ENCODE measurements at places on chromosomes 11 and 22. TPM values are rescaled to one million over a fixed set of nuclear protein-coding genes. Genes with fewer than 3 reads are reported as not detected.

DNA sequence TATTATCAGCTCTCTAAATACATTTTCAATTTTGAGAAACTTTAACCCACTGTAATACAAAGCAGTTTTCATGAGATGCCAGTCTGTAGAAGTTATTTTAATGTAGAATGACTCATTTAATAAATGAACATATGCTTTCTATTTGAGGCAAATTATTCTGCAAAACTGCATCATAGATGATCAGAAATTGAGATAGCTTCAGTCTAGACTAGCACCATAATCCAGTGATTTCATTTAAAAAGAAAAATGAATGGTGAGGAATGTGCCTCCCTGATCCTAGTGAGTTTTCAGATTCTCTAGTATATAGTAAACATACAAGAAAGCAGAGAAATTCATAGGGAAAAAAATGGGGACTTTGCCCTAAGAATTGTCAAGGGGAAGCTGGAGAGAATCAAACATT, 66.1 kb downstream of the OR5AK2 start:
- H3K4me3 ChIP-seq = no peak overlapping the region
- no peak overlapping the region for H3K27ac ChIP-seq
- no peaks in the 10 kb centered on the region for H3K27me3 ChIP-seq
- H3K36me3 ChIP-seq = no peaks in the 10 kb centered on the region
- no peak for DNase-seq

- H3K27me3 ChIP-seq = no peaks in the 10 kb centered on the region
- H3K4me1 ChIP-seq = peaks cover 13% of the 10 kb centered on the region
- H3K36me3 ChIP-seq = no peaks in the 10 kb centered on the region
- H3K27ac ChIP-seq = no peak overlapping the region
- H3K4me3 ChIP-seq = no peak overlapping the region
Observed at GRCh38 chr11:71491940-71492339, 35.1 kb upstream of the KRTAP5-7 start.

DNA sequence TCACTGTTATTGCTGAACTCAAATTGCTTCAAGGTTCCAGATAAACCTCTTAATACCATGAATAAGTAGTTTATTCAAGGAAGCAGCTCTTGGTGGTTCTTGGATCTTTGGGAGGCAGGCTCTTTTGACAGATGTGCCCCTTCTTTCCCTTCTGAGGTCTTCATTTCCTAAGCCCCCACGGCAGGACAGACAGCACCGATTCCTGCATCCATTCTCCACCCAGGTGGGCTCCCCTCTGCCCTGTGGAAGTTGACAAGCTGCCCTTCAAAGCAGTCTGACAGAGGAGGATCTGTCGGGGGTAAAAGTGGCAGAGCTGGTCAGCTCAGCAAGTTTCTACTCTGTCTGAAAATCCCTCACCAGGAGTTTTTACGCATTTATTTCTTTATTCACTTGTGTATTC, 605.3 kb upstream of the B3GAT1 start:
- no peaks in the 10 kb centered on the region for H3K4me1 ChIP-seq
- H3K27ac ChIP-seq = no peak overlapping the region
- no peaks in the 10 kb centered on the region for H3K36me3 ChIP-seq
- H3K4me3 ChIP-seq = no peak overlapping the region
- DNase-seq = no peak
- no peaks in the 10 kb centered on the region for H3K27me3 ChIP-seq

DNA sequence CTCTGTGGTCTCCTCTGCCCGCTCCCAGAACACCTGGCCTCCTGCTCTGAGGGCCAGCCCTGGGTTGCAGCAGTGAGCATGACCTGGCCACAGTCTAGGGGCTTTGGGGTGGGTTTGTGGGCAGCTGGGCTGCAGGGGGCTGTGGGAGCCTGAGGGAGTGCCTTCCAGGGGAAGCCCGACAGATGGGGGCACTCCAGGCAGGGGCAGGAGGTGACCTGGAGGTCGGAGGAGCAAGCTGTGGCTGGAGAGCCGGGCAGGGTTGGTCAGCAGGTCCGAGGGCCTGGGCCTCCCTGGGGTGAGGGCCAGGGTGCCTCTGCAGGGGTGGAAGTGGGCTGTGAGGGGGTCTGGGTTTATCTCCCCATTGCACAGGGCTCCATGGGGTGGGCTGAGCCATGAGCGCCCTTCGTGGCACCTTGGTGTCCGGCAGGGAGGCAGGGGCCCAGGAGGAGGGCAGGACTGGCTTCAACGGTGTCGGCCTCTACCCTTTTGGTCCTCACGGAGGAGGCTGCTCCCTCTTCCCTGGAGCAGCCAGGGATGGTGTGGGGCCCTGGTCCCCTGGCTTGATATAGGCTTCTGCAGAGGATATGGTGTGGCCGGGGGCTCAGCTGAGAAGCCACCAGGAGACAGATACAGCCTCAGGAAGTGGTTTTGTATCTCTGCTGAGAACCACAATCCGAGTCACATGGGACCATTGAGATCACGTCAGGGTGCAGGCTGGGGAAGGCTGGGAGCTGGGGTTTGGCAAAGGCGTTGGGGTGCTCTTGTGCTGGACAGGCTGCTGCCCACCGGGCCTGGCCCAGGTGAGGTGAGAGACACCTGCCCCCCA, 22.3 kb downstream of the KCNQ1 start:
- H3K36me3 ChIP-seq = no peaks in the 10 kb centered on the region
- no peaks in the 10 kb centered on the region for H3K4me1 ChIP-seq
- no peak overlapping the region for H3K27ac ChIP-seq
- DNase-seq = no peak
- H3K27me3 ChIP-seq = no peaks in the 10 kb centered on the region
- H3K4me3 ChIP-seq = no peak overlapping the region

DNA sequence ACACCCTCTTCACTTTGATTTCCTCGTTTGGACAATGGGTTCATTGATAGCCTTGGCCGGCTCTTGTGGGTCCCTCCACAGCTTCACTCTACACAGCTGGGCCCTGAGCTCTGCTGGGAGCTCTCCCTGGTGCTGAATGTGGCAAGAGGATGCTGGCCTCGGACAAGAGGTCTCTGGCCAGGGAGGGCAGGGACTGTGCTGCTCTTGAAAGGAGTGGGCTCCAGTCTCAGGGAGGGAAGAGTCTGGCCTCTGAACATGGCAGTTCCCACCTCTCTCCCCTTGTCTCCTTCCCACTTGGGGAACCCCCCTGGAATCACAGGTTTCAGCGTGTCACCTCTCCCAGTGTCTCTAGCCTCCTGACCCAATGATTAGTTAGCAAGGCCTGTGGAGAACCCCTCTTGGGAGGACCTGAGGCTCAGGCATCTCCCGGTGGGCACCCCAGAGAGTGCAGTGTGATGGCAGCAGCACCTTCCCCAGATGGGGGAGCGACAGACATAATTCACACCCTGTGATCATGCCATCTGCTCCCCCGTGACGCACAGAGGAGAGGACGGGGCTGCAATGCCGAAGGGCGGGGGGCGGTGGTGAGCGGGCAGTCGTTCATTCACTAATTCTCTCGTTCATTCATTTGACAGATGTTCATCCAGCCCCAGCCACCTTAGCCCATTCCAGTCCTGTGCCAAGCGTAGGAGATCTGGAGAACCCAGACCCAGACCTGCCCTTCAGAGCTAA, 2.8 kb upstream of the CABP7 start:
- no peaks in the 10 kb centered on the region for H3K36me3 ChIP-seq
- H3K4me1 ChIP-seq = no peaks in the 10 kb centered on the region
- no peak for DNase-seq
- H3K27ac ChIP-seq = no peak overlapping the region

- no peak overlapping the region for H3K27ac ChIP-seq
- no peak overlapping the region for H3K4me3 ChIP-seq
- no peak for DNase-seq
- no peaks in the 10 kb centered on the region for H3K36me3 ChIP-seq
Observed at GRCh38 chr11:103928802-103929161, 107.7 kb upstream of the DDI1 start.

- DNase-seq = no peak
- H3K4me3 ChIP-seq = no peak overlapping the region
- H3K36me3 ChIP-seq = no peaks in the 10 kb centered on the region
- peaks cover 3% of the 10 kb centered on the region for H3K4me1 ChIP-seq
- H3K27me3 ChIP-seq = no peaks in the 10 kb centered on the region
Observed at GRCh38 chr11:59968395-59968783, 4.6 kb downstream of the OOSP4A start.

- no peak overlapping the region for H3K4me3 ChIP-seq
- H3K4me1 ChIP-seq = no peaks in the 10 kb centered on the region
- H3K27me3 ChIP-seq = no peaks in the 10 kb centered on the region
- DNase-seq = no peak
- no peak overlapping the region for H3K27ac ChIP-seq
- no peaks in the 10 kb centered on the region for H3K36me3 ChIP-seq
Observed at GRCh38 chr11:67098799-67099429, 20.1 kb upstream of the KDM2A start.

- no peaks in the 10 kb centered on the region for H3K36me3 ChIP-seq
- no peak overlapping the region for H3K27ac ChIP-seq
- H3K4me1 ChIP-seq = no peaks in the 10 kb centered on the region
- no peaks in the 10 kb centered on the region for H3K27me3 ChIP-seq
Observed at GRCh38 chr22:32043391-32043790, 330 bp downstream of the SLC5A1 start.

DNA sequence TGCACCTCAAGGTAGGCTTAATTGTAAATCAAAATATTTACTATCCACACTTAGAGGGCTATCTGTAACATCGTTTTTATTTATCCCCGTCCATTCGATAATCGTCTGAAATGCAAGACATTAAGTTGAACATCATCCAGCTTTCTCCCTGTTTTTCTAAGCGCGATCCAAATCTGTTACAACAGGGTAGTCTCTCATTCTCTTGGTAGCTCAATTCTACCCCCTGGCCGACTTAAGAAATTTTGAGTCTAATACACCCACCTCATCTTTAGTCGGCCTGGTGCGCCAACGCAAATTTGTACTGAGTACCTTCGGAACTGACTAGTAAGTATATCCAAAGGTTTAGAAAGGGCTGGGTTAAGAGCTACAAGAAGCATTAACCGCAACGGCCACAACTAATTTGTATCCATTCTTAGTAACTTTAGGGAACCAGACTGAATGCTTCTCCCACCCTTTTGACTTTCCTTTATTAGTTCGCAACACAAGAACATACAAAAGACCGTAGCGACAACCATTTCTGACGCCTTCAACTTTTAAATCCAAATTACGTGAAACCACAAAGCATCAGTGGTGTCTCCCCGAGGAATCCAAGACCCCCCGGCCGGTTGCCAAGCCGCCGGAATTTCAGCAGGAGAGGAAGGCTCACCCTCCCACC, 1.0 kb upstream of the ZNF143 start:
- H3K36me3 ChIP-seq = no peaks in the 10 kb centered on the region
- peak overlapping the region; percentile 99 for H3K27ac ChIP-seq
- H3K27me3 ChIP-seq = no peaks in the 10 kb centered on the region
- peaks cover 7% of the 10 kb centered on the region for H3K4me1 ChIP-seq
- peak overlapping the region; percentile 98 for H3K4me3 ChIP-seq

DNA sequence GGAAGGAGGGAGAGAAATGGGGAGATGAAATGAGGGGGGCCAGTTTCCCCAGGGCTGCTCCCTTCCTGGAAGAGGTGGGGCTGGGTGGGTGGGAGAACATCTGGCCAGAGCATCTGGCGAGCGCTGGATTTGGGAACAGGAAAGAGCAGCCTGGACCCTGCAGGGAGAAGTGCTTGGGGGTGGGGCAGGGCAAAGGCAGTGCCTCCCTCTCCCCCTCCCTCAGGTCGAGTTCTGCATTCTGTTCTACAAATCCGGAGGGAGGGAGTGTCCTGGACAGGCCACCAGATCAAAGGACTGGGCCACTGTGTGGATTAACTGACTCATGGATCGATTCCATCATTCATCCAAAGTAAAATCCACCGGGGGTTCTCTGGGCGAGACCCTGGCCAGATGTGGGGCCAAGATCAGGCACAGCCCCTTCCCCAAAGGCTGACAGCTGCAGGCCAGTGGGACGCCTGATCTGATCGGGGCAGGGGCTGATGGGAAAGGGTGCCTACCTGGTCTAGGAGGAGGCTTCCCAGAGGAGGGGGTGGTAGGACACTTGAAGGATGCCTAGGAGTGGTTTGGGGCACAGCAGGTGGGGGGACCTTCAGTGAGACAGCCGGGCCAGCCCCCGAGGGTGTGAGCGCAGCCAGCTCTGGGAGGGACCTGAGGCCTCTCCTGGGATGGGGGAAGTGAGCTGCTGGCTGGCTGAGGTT, 57.5 kb downstream of the CACNA1I start:
- H3K27me3 ChIP-seq = no peaks in the 10 kb centered on the region
- H3K27ac ChIP-seq = no peak overlapping the region
- DNase-seq = no peak
- H3K4me1 ChIP-seq = no peaks in the 10 kb centered on the region
- H3K36me3 ChIP-seq = no peaks in the 10 kb centered on the region

GRCh38 chr11:48013269-48013901, 33.0 kb downstream of the PTPRJ start:
- H3K36me3 ChIP-seq = no peaks in the 10 kb centered on the region
- H3K27me3 ChIP-seq = no peaks in the 10 kb centered on the region

DNA sequence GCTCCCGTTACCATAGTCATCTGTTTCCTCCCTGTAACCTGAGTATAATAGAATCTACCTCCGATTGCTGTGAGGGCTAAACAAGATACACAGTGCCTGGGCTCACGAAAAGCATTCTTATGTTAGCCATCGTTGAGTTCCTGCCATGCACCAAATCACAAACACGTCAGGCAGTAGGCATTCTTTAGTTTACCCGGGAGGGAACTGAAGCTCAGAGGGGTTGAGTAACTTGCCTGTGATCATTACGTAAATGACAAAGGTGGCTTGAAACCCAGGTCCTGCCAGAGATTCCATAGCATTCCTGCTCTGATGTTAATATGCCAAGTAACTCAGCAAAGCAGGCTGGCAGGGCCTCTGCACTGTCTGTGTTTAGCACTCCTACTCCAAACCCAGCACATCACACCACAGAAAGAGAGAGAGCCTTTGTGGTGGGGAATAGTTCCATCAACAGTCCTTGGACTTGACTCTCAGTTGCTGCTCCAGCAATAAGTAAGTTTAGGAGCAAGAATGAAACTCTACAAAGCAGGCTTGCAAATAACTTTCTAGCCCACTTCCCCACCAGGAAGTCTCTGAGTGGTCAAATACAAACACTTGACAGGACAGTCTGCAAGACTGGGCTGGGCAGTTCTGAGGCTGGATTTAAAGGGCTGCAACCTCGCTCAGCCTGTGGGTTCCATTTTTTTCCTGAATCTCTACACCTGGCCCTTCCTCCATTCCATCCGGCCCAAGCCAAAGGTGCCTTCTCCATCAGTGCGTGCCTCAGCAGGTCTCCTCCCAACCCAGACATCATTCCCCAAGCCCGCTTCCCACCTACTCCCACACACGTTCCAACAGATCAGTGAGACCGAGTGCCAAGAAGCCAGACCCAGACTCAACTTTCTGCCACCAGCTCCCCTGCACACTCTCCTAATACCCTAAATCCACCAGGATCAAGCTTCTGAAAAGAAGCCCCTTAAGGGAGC, 1.1 kb downstream of the SCN2B start:
- H3K27me3 ChIP-seq = no peaks in the 10 kb centered on the region
- no peaks in the 10 kb centered on the region for H3K4me1 ChIP-seq
- H3K36me3 ChIP-seq = no peaks in the 10 kb centered on the region
- H3K4me3 ChIP-seq = peak overlapping the region; percentile 33
- H3K27ac ChIP-seq = no peak overlapping the region

- no peak overlapping the region for H3K4me3 ChIP-seq
- no peaks in the 10 kb centered on the region for H3K4me1 ChIP-seq
- no peaks in the 10 kb centered on the region for H3K36me3 ChIP-seq
- H3K27ac ChIP-seq = no peak overlapping the region
Observed at GRCh38 chr11:20934516-20934915, 265.1 kb downstream of the NELL1 start.

GRCh38 chr11:134412203-134413042, at the start of gene B3GAT1:
Gene B3GAT1, minus strand, starts transcription at chr11:134412242. Its CDS starts 24,583 bp downstream, at chr11:134387659.
- peak within 1 kb of the TSS; percentile 15 for H3K4me3 ChIP-seq
- H3K4me1 ChIP-seq = peaks cover 4% of the 10 kb centered on the region
- no peak within 1 kb of the TSS for H3K27ac ChIP-seq
- H3K36me3 ChIP-seq = no peaks in the 10 kb centered on the region

The SCN3B gene
- polyA plus RNA-seq = 1.4 TPM

The PIH1D2 gene
- 2.3 TPM for polyA plus RNA-seq

The APOA4 gene
- polyA plus RNA-seq = not detected

Data from ovary (tissue), 10 donors.